ENCODE measurements at places on chromosomes 13 and 19.

DNA sequence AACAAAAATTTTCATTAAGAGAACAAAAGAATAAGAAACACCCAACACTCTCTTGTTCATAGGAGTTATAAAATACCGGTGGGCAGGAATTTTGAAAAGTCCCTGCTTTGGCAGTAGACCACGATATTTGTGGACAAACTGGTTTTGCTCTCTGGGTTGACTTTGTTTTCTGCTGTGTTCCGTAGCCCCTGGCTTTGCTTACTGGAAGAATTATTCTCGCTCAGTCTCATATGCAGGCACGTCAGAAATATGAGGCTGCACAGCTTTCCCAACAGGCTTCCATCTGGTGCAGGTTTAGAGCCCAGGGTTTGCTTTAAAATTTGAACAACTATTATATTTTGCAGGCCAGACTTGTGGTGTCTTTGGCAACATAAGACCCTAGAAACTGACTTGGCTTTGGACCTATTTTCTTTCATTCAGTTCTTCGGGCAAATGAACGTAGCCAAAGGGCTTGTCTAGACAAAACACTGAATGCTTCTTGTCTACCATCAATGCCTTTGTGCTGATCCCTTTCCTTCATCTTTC is 2012.6 kb downstream of the PCDH9 start:
- DNase-seq, result no peak

DNA sequence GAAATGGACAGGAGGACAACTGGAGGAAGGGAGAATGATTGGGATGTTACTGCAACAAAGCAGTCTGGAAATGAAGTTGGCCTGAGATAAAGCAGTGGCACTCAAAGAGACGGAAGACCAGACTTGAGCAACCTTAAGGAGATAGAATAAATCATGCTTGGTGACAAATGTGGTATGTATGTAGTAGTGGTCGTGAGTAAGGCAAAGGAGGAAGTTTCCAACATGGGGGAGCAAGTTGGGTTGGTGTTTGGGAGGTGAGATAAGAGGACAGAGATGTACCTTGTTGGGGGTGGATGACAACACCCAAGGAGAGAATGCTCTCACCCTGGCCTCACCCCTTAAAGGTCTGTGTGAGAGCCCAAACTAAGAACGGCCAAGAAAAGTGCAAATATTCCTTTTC is 420.5 kb downstream of the DIAPH3 start:
- no peak for DNase-seq

GRCh38 chr19:5966215-5966614 is 11.7 kb downstream of the RANBP3 start:
- DNase-seq, result no peak

- no peak for DNase-seq
Observed at GRCh38 chr13:52179925-52180324, 20.5 kb upstream of the NEK3 start.

DNA sequence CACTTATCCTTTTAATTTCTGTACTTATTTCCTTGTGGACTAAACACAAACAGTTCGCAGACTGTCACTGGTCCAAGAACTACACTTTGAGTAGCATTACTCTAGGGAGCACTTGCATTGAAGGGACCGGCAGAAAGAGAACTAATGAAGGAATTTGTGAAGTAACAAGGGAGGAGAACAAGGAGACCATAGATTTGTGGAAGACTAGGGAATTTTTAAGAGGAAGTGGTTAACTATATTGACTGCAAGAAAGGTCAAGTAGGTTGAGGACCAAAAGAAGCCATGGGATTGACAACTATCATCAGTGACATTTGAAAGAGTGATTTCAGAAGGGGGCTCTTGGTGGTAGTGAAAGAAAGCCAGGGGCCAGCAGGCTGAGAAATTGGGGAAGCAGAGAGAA is 4.0 kb upstream of the RB1 start:
- no peak for DNase-seq

DNA sequence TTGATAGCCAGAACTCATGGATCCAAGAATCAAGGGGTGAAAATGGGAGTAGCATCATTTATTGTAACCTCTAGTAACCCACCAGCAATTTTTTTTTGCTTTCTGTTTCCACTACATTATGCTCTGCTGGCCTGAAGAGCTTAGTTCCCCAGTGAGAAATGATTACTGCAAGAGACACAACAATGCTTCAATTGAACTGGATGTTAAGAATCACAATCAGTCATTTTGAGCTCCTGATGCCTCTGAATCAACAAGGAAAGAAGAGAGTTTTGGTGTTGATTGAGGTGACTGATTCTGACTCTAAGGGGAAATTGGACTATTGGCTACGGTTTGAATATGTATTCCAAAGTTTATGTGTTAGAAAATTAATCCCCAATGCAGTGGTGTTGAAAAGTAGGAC is 1084.4 kb downstream of the SLITRK1 start:
- DNase-seq, result no peak

DNA sequence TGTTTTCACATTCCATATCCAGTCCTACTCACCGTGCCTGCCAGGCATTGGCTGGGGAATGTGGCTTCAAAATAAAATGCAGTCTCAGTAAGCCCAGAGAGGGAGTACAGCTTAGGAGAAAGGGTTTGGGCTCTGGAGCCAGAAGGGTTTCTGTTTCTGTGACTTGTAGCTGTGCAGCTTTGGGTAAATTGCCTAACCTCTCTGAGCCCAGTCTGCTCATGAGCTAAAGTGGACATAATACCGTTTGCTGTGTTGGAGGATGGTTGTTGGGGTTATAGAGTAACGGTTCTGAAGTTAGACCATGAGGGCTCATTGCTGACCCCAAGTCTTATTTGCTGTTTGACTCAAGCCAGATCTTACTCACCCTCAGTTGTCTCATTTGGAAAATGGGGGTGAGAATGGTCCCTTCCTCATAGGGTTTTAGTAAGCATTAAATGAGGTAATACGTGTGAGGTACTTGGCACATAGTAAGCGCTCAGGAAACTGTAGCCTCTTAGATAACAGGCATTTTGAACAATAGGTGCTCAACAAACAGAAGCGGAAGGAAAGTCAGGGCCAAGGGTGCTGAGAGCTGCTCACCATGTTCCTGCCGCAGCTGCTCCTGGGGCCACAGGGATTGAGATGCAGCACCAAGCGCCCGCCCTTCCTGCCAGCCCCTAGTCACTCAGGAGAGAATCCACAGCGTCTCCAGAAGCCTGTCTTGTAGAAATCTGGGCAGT is 45.5 kb downstream of the C13orf42 start:
- no peak for DNase-seq

DNA sequence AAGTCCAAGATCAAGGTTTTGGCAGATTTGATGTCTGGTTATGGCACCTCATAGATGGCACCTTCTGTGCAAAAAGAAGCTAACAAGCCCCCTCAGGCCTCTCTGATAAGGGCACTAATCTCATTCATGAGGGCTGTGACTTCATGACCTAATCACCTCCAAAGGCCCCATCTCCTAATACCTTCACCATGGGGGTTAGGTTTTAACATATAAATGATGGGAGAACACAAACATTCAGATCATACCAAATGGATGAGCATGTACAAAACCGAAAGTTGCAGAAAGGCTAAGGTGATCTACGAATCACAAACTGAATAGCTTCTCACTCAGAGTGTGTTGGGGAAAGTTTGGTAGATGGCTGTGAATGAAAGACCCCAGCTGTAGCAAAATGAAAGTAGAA is 217.4 kb downstream of the TBC1D4 start:
- no peak for DNase-seq

DNA sequence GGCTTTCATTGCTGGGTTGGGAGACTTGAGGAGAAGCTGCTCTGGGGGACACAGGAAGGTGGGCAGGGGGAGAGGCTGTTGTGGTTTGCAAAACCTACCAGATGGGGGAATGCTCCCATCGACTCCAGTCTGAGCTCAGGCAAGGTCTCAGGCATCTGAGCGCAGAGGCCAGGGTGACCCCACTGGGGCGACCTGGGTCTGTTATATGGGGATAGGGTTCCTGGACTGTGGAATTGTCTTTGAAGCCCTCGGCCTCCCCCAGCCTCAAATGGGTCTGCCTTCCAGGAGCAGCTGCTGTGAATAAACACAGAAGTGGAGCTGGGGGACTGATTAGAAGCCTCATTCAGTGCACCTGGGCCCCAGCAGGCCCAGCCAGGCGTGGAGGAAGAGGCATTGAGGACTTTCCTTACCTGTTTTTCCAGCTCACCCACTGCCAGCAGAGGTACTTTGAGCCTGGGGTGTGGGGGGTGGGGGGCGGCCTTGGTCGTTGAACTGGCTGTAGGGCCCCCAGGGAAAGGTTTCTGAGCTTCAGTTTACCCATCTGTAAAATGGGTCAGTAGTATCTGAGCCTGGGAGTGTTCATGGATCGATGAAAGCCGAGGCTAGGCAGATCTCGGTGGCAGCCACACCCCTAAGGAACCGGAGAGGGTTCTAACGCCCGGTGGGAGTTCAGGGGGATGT is 1.4 kb downstream of the CERS4 start:
- no peak for DNase-seq

DNA sequence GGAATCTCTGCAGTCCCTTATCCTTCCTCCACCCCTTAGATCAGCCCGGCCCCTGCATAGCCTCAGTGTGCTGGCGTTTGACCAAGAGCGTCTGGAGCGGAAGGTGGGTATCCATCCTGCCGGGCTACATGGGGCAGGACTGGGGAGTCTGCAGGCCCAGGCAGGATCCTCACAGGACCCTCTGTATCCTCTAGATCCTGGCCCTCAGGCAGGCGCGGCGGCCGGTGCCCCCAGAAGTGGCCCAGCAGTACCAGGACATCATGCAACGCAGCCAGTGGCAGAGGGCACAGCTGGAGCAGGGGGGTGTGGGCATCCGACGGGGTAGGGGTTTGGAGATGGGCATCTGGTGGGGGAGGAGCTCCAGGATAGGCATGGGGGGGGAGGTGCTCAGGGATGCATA is 8.9 kb downstream of the PODNL1 start:
- DNase-seq, result no peak

DNA sequence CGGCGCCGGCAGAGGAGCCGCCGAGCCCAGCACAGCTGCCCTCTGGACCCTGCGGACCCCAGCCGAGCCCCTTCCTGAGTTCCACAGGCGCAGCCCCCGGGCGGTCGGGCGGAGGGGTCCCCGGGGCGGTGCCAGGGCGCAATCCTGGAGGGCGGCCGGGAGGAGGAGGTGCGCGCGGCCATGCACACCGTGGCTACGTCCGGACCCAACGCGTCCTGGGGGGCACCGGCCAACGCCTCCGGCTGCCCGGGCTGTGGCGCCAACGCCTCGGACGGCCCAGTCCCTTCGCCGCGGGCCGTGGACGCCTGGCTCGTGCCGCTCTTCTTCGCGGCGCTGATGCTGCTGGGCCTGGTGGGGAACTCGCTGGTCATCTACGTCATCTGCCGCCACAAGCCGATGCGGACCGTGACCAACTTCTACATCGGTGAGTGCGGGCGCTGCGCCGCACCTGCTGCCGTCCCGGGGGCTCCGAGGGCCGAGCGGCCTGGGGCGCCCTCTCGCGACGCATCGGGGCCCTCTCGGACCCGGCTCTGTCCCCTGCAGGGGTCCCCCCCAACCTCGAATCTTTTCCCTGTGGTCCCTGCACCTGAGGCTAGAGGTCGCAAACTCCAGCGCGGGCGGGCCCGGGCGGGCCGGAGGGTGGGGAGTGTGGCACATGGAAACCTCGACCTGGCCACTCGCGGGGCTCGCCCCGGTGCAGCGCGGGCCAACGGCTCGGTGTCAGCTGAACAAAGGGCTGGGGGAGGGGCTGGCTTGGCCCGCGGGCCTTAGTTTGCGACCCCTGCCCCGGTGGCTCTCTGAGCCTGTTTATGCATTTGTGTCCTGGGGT is at the start of gene KISS1R:
Gene KISS1R, plus strand, starts transcription at position 11 of the 829 bp plus-strand sequence. Its CDS starts 170 bp downstream, at position 181.
- DNase-seq, result peak; percentile 46

DNA sequence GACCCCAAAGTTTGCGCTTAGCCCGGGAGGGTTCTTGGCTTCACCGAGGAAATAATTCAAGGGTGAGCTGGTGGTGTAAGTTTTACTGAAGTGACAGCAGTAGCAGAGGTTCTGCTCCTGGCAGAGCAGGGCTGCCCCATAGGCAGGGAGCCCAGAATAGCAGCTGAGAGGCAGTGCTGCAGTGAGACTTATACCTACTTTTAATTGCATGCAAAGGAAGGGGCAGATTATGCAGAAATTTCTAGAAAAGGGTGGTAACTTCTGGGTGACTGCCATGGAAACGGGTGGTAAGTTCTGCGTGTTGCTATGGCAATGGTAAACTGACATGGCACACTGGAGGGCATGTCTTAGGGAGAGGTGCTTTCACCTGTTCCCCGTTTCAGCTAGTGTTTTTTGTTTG is 17.5 kb upstream of the CAMSAP3 start:
- DNase-seq, result no peak

- DNase-seq, result no peak
Observed at GRCh38 chr13:21079761-21080592, 18.6 kb upstream of the LATS2 start.

DNA sequence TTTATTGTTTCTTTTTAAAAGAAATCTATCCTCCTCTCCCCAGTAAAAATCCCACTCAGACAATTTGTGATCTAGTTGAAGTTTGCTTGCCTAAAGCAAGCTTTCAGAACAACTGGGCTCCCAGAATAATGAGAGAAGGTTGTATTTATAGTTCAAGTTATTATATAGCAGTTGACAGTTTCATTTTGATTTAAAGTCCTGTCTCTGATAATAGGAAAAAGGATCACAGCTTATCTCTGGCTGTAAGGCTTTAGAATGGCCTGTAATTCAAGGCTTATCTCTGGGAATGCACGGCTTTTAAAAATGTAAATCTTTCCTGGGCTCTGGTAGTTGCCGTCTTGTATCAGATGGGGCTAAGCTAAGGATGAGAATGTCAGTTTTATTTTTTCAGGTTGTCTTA is 123.3 kb upstream of the TMTC4 start:
- no peak for DNase-seq

GRCh38 chr19:19224150-19224851 is 12.5 kb downstream of the NCAN start:
- DNase-seq, result no peak

DNA sequence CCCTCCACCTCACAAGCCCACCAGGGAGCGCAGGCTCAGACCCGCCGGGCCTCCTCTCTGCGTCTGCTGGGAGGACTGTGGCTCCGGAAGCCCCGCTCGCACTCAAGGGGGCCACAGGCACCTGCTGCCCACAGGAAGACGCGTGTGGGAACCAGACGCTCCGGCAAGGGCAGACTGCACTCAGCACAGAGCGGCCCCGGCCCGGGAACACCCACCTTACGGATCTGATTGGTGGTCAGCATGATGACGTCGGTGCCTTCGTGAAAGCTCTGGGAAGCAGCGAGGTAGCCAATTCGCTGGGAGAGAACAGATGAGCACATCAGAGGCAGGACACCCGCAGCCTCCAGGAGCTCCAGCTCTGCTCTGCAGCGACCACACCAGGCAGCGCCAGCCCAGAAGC is 14.6 kb downstream of the AP3D1 start:
- no peak for DNase-seq

DNA sequence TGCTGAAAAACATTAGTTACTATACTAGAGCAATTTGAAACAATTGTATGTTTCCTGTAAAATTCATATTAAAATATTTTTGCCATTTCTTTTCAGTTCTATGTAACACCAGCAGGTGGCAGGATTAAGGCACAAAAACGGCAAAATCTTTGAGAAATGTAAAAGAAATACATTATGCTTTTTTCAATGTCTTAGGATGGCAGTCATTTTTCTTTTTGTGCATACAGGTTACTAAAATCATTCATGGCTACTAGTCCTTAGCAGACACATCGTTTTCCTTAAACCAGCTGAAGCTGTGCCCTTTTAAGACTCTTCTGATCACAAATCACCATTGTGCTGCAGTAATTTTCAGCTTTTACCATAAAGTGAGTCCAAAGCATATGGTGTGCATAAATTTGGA is 800.7 kb upstream of the SLITRK5 start:
- DNase-seq, result no peak

- DNase-seq, result no peak
Observed at GRCh38 chr13:74865656-74866055, 616.3 kb downstream of the TBC1D4 start.

- no peak for DNase-seq
Observed at GRCh38 chr19:17197666-17198065, 17.5 kb upstream of the USE1 start.

All from CD8-positive, alpha-beta memory T cell (primary cell).